ENCODE measurements at places on chromosomes 1 and 21. TPM values are rescaled to one million over a fixed set of nuclear protein-coding genes. Genes with fewer than 3 reads are reported as not detected.

Gene ATP1A4
- total RNA-seq, result not detected

Gene SLC35E2B
- 38.3 TPM for total RNA-seq

Gene CRNN
- total RNA-seq, result 349 TPM

Gene KCNJ9
- not detected for total RNA-seq

Gene ATP13A2
- 31.7 TPM for total RNA-seq
